GM12892 (cell line): ENCODE measurements at places on chromosomes 4 and X.

GRCh38 chr4:154854362-154854761, 73.3 kb downstream of the RBM46 start:
- no peak for DNase-seq

DNA sequence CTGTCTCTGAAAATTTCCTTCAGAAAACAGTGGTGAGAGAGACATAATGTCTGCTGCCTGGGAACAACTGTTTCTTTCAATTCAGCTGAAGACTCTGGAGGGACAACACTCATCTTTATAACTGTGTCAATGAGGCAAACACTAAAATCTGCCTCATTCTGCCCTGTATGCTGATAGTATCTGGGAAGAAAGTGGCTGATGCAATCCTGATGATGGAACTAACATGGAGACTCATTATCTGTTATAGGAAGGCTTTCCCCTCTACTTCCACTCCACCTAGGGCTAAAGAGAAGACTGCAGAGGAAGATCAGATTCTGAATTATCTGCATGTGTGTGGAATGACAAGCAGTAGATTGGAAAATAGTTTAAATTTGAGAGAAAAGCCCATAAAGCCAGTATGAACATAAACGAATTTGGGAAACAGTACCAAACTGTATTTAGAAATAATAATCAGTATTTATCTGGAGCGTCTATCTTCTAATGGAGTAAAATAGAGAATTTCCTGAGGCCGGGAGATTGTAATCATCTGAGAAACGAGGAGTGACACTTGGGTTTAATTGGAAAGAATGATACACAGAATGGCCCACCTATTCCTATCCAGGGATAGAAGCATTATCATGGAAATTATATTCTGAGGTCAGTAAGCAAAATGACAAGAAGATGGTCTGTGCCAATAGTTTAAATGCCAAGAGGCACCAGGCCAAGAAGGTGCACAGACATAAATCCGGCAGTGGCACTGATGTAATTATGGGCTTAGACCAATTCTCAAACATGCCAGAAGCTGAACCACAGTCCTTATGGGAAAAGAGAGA, 85.4 kb downstream of the SHISA3 start:
- DNase-seq = no peak

DNA sequence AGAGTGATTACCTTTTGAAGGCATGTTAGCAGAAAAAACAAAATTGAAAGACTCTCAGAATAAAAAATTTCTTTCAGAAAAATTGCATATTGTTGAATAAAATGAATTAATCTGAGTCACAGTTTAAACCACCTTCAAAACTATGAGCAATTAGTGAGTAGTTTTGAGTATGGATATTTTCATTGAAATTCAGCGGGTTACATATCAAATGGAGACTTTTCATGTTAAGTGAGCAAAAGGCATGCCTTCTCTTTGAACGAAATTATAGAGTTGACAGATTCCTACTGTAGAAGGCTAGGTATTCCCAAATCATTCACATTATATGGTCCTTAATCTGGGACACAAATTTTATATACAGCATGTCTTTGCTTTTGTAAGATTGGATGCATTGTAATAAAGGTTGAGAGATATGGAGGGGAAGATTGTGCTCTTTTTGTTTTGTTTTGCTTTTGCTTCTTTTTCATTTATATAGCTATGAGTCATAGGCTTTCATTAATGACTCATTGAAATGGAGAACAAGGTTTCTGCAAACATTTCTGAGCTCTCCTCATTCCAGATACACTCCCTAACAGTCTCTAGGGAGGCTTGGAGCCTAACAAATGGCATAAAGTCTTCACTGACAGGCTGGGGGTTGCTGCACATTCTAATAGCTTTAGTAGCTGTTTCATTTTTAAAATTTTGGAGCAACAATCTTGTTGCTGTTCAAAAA, 21.6 kb downstream of the PCDH18 start:
- DNase-seq = no peak

- DNase-seq = no peak
These were observed 61.9 kb downstream of the ASB9 start for GRCh38 chrX:15207994-15208393.

DNA sequence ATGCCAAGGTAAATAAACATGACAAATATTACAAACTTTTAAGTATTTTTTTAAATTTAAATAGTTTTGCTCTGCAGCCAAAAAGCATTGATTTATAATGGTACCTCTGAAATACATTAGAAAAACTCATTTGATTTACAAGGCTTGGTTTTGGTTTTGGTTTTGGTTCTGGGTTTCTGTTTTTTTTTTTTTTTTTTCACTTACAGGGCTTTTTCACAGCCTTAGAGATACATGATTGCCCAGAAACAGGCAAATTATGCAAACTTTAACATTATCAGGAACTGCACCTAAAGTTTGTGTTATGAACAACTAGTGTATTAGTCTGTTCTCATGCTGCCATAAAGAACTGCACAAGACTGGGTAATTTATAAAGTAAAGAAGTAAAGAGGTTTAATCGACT, 196.4 kb upstream of the DDX53 start:
- DNase-seq = no peak

- DNase-seq = no peak
These were observed at the start of gene HPGDS for GRCh38 chr4:94342694-94343093. HPGDS (minus strand) TSS chr4:94342836; CDS start chr4:94334629, 8,207 bp downstream.

DNA sequence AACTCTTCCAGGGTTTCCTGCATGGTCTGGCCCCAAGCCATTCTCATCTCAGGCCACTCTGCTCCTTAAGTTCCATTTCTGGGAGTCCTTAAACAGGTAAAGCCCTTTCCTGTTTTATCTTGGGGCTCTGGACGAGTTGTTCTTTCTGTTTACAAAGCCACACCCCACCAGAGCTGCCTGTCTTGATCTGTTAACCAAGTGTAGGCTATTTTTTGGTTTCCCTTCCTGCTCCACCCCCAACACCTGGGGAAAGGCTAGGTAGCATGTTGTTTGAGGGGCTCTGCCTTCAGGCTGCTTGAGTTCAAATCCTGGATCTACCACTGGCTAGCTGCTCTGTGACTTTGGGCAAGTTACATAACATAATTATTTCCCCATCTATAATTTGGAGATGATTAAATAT, 40.0 kb downstream of the ERVMER34-1 start:
- DNase-seq = no peak

DNA sequence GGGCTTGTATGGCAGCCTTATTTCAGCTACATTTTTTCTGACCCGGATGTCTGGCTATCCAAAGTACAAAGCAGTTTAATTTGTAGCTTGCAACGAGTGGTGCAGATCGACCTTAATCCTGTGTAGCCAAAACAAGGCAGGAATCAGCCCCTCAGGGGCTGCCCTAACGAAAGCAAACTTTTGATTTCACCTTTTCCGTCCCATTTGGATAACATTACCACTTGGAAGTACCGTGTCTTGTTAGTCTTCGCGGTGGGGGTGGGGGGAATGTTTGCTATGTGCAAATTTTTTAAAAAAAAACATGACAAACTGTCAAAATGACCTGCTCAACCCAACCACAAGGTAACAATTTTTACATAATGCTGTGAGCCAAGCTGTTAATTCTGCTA, 766 bp upstream of the DNAJB14 start:
- DNase-seq = no peak

- no peak for DNase-seq
These were observed 304.9 kb upstream of the KLF3 start for GRCh38 chr4:38359113-38359512.
